ENCODE measurements at places on chromosomes 6 and 20. TPM values are rescaled to one million over a fixed set of nuclear protein-coding genes. Genes with fewer than 3 reads are reported as not detected.

The LAMA4 gene
- total RNA-seq, result 440 TPM

The EYA4 gene
- total RNA-seq, result not detected

The MUC22 gene
- not detected for total RNA-seq

- DNase-seq, result no peak
These were observed 102.4 kb downstream of the TNFRSF21 start for GRCh38 chr6:47207261-47207660.

GRCh38 chr6:27605401-27606342 lies 132.8 kb upstream of the ZNF184 start:
- peak; percentile 84 for DNase-seq

GRCh38 chr20:54985091-54985490 lies 509.7 kb downstream of the DOK5 start:
- DNase-seq, result no peak

DNA sequence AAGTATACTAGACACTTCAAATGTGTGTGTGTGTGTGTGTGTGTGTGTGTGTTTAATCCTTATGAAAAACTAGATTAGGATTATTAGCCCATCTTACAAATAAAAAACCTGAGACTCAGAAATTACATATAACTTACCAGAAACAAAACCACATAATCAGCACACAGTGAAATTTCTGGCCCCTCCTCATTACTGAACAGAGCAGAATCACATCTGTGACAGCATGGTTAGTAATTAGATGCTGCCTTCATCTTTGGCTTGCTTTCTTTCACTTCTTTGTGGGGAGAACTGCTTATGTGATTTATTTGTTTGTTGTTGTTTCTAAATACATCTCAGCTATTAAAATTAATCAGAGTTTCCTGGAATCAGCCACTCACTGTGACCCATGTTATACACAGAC lies 267.1 kb downstream of the TENT5A start:
- DNase-seq, result no peak

GRCh38 chr6:134172706-134173365 lies 120.4 kb upstream of the SLC2A12 start:
- DNase-seq, result peak; percentile 17

The NCOA6 gene
- total RNA-seq, result 6.6 TPM

DNA sequence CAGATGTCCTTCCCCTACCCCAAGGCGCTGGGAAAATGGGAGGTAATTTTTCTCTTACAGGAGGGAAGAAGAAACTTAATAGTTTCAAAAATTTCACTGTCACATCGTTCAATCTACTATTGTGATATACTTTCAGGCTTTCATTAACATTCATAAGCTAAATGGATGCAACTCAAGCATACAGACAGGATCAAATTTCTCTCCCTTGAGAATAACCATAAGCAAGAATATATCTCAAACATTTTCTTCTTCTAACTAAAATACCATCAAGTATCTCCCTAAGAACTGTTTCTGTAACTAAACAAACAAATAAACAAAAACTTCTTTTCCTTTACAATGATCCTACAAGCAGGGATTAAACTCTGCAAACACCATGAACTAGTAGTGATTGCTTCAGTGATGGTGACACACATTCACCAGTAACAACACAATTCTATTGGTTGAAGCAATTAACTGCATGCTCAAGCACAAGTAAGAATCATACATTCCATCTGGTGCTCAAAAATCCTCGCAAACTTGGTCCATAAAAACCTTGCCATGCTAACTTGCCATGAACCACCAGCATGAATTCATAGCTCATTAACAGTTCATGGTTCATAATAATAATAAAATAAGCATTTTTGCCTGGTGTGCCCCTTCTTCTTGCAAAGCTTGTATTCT lies 183.8 kb downstream of the PTPRK start:
- no peak for DNase-seq

GRCh38 chr20:19631410-19631809 lies 126.6 kb upstream of the RIN2 start:
- no peak for DNase-seq

- no peak for DNase-seq
These were observed 17.9 kb upstream of the MAP7 start for GRCh38 chr6:136568129-136568528.

All from GM23248 (cell line).